ENCODE measurements at places on chromosomes 7 and 10.

DNA sequence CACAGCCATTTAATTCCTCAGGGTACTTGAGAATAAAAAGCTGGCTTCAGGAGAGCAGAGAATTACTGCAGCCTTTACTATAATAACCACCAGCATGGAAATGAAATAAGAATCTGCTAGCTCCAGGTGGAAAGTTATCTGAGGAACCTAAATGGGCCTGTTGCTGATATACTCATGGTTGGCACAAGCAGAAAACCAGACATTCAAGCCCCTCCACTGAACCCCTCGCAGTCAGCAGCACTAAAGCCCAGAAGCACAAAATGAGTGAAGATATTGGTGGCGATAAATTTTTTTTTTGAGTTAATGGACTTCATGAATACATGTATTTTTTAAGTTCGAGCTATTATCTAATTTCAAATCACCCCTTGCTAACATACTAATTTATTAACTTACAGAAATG, 303.9 kb upstream of the NRP1 start:
- no peak for DNase-seq

GRCh38 chr10:1648648-1649047, 88.7 kb downstream of the ADARB2 start:
- no peak for DNase-seq

- DNase-seq, result no peak
Observed at GRCh38 chr7:98097042-98097645, 9.5 kb upstream of the LMTK2 start.

DNA sequence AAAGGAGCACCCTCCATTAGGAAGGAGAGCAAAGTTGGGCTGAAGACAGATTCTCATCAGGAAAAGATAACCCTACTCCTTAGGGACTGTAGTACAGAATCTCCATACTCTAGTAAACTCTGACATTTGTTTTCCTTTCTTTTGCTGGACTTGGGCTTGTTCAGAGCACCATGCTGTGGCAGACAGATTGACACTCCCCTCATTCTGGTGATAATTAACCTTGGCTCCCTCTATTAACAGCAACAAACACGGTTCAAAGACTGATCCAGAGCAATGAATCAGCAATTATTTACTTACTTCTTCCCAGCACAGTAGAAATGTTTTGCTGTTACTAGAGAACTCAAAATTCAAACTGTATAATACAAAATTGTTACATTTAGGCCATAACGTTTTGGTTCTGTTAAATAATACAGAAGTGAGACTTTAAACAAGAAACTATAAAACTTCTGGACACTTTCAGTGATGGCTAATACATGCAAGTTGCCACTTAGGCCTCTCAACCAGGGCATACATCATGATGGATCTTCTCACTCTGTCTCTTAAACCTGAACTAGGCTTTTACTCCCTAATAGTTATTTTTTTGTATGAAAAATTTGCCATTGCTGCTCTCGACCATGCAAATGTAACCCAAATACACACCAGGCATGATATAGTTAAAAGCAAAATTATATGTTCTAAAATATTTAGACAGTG, 639.0 kb downstream of the IPMK start:
- no peak for DNase-seq

DNA sequence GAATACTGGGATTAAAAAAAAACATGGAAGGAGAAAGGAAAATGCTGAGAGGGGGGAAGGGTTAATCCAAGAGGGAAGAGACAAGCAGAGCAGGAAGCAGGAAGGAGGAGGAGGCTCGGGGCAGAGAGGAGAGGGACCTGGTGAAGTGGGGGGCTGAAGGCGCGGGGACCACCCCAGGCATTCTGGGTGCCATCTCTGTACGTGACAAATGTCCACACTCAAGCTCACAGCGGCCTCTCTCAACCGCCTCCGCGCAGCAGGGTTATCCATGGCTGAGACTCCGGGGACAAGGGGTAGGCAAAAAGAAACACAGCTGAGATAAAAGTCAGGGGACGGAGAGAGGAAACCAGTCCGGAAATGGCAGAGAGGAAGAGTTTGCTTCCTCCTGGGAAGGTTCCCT, 33.9 kb downstream of the EN2 start:
- DNase-seq, result no peak

DNA sequence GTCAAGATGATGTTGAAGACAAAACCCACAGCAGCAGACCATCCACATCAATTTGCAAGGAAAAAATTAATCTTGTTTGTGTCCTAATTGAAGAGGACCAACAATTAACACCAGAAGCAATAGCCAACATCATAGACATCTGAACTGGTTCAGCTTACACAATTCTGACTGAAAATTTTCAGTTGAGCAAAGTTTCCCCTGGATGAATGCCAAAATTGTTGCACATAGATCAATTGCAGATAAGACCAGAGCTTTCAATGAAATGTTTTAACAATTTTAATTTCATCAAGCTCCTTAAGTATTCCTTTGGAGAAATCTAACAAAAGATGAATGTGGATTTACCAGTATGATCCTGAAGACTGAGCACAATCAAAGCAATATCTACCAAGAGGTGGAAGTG, 168.6 kb downstream of the CTNNA3 start:
- no peak for DNase-seq

DNA sequence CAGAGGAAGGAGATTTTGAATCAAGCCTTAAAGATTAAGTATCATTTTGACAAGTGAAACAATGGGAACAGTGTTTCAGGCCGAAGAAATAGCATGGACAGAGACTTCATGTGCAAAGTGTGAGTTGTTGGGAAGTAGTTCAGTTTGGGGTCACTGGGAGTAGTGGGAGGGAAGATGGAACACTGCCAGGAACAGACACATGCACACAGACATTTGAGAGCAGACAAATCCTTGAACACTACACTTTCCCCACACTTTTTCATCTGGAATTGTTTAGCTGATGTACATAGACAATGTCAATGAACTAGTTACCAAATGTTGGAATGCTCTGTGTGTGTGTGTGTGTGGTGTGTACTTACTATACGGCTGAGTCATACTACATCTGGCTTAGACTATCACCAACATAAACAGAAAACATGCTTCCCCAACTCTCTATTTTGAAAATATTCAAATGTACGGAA, 52.4 kb upstream of the LRRC17 start:
- no peak for DNase-seq

GRCh38 chr7:72321637-72322036, 90.5 kb downstream of the CALN1 start:
- DNase-seq, result no peak

DNA sequence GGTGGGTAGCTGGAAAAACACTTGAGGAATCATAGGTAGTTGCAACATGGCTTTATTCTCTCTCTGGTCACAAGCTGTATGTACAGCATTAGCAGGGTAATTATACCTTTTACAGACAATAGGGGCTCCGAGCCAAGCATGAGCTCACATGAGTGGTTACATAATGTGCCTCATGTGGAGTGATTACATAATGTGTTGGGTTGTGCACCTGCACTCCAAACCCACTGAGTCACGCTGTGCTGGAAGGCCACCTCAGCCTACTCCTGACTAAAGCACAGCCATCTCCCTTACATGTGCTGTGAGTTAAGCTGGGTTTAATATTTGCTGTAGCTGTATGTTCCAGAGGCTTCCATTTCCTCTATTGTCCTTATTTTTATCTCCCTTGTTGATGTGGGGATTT, 348.7 kb upstream of the SEMA3C start:
- no peak for DNase-seq

DNA sequence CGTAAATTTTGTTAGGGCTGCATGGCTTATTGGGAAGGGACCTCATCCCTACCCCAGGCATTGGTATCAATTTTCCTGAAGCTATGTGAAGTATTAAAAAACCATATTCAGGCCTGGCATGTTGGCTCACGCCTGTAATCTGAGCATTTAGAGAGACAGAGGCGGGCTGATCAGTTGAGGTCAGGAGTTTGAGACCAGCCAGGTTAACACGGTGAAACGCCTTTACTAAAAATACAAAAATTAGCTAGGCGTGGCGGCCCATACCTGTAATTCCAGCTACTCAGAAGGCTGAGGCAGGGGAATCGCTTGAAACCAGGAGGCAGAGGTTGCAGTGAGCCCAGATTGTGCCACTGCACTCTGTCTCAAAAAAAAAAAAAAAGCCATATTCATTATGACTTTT, 7.1 kb downstream of the TASOR2 start:
- no peak for DNase-seq

DNA sequence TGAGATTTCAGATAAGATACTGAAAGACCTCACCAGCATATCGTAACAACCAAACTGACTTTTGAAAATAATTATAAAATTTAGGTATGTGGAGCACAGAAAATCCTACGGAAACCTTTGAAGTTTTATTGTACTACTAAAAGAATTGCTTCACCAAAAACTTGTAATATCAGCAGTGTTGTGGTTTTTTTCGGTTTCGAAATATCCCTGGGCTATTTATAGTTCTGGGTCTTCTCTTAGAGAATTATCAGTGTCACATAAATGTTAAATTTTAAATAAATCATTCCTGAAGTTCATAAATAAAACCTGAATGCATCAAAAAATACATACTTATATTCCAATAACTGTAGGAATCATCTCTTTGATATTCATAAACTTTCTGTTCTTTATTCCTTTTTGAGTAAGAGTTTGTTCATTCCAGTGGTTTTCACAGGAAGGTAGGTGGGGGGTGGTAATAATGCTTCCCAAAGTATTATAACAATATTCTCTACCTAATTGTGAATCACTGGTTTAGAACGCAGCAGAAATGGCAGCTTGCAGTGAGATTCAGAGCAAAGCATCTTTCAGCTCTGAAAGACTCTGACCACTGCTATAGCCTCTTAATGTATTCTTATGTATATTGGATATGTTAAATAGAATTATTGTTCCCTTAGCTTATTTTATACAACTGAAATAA, 60.2 kb downstream of the ZNF277 start:
- DNase-seq, result no peak

GRCh38 chr10:71218046-71218650, 5.8 kb downstream of the UNC5B start:
- DNase-seq, result no peak

GRCh38 chr7:50699143-50699542, 83.6 kb downstream of the GRB10 start:
- DNase-seq, result no peak

DNA sequence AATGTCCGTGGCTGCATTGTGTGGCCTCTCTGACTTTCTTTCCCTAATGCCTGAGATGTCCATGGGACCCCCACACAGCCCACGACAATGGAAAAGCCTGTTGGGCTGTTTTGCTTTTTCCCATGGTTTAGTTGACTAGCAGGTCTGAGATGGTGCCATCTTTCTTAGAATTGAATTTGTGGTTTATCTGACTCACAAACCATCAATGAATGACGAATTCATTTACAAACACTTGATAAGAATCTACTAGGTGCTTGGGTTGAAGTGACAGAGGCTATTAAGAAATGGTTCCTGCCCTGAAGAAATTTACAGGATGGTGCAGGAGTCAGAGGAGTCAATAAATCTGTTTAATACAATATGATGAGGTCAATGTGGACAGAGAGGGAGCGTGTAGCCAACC, 75.4 kb downstream of the OTUD1 start:
- no peak for DNase-seq

- no peak for DNase-seq
Observed at GRCh38 chr7:106893591-106893990, 28.5 kb downstream of the PIK3CG start.

- no peak for DNase-seq
Observed at GRCh38 chr10:16968416-16969041, 151.3 kb upstream of the RSU1 start.

GRCh38 chr7:11533229-11533820, 298.7 kb downstream of the THSD7A start:
- no peak for DNase-seq

DNA sequence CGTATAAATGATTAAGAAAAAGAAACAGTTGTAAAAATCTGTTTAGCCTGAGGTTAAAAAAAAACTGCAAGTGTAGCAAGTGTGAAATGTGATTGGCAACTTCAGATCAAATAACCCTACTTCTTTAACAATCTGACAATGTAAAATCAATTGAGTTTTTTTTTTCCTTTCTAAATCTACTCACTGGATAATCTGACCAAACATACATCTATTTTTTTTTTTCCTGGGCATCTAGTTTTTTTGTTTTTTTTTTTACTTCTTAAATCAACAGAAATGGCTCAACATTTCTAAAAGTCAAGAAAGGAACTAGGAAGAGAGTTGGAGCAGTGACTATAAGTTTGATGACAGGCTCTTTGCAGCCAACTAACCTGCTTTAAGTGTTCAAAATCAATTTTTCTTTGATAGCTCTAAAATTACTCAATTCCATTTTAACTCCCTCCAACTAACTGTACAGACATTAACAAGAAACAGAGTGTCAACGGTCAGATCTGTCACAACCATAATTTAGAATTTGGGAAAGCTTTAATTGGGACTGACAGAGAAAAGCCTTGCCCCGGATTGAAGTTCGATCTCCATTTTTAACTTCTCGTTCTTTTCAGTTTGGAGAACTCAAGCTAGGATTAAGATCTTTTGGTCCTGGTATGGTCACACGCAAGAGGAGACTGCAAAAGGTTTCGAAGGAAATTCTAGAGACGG, 1.2 kb downstream of the ARL3 start:
- no peak for DNase-seq

GRCh38 chr7:95405800-95406199, 9.6 kb upstream of the PON3 start:
- DNase-seq, result no peak

DNA sequence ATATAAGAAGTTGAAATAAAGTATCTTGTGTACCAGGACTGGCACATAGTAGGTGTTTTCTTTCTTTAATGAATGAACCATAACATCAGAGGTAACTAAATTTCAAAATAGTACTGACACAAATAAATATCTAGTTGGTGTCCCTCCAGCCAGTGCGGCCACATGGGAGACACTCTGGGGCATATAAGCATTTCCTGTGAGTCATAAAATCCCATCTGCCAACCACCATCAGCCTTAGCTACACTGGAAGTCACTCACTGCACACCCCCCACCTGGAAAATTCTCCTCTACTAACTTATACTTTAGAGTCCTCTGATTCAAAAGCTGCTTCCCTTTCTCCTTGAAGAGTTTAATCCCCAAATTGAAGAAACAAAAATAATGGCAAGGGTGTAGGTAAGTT, 32.5 kb downstream of the DYDC1 start:
- no peak for DNase-seq

DNA sequence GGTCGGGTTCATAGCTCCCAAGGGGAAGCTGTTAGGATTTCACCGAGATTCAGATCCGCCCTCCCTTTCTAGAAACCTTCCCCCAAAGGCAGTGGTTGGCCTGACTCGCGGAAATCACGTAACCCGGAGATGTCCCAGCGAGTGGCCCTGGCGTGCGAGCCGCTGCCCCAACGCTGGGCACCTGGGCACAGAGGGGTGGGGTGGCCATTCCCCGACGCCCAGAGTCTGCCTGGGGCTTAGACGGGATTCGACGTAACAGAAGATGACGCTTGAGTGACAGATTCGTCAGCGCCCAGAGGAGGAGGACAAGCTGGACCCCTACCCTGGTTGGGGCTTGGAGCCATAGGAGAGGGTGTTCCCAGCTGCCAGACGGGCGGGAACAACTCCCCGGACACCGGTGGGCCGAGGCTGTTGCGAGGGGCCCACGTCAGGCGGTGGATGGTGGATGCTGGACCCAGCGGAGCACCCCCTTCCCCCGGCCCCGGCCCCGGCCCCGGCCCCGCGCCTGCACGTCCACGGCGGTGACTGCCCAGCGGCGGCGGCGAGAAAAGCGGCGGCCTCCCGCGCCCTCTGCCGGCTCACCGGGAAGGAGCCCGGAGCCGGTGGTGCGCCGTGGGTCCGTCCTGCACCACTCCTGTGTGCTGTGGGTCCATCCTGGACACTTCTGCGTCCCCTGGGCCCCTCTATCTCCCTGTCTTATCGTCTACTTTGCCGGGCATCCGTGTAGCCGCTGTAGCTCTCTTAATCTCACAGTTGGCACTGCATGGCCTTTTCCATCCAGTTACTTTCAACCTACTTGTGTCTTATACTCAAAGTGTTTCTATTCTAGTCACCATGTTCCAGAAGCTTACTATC, 35.4 kb upstream of the KNDC1 start:
- DNase-seq, result no peak

- DNase-seq, result no peak
Observed at GRCh38 chr10:115321360-115321759, 228.2 kb downstream of the ATRNL1 start.

Data from activated T-helper 1 cell treated with anti-CD3 and anti-CD28 coated beads, Interleukin-2, amount 50 U/mL, for 16 hours (primary cell).